GM18507 (cell line): ENCODE measurements at places on chromosomes 4 and X.

GRCh38 chr4:124092541-124092984, 620.0 kb downstream of the ANKRD50 start:
- DNase-seq: no peak

GRCh38 chr4:57504139-57504538, 394.0 kb upstream of the IGFBP7 start:
- no peak for DNase-seq

- no peak for DNase-seq
Observed at GRCh38 chr4:149933883-149934282, 118.2 kb upstream of the IQCM start.

- DNase-seq: no peak
Observed at GRCh38 chrX:74525116-74525515, 89.3 kb downstream of the RLIM start.

DNA sequence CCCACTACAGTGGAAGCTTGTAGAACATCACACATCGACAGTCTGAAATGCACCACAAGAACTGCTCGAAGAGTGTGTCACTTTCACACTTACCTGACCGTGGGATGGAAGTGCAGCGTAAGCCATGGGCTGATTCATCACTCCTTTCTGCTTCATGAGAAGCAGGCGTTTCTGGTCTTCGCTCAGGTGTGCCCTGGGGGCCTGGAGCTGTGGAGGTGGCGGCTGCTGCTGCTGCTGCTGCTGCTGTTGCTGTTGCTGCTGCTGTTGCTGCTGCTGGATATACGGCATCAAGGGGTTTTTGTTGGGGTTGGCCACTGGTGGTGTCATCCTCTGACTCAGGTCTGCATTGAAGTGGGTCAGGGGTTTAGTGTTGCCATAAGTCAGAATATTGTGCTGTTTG, 223.6 kb downstream of the MGST2 start:
- DNase-seq: no peak

DNA sequence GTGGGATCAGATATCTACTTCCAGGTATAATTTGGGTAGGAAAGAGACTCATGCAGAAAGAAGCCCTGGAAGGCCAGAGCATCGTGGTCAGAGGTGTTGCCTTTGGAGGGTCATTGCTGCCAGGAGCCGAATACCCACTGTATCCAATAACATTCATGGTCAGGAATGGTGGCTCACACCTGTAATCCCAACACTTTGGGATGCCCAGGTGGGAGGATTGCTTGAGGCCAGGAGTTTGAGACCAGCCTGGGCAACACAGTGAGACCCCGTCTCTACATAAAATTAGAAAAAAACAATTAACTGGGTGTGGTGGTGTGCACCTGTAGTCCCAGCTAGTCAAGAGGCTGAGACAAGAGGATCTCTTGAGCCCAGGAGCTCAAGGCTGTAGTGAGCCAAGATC, 10.9 kb upstream of the F11 start:
- DNase-seq: no peak

DNA sequence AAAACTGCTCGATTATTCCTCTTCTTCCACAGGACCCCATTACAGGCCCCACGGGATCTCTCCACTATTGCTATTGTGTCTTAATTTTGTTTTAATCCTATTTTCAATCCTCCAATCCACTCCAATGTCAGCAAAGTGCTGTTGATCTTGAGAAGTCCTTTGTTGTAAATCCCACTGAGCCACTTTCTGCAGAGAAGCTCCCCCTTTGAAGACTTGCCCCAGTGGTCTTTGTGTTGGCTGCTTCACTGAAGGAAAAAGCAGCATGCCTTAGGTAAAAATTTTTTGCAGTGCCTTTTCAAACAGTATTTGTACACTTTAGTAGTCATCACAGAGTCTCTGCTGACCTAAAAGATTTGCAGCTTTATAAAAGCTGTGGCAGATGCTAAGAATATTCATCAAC, 252.0 kb upstream of the SLC7A11 start:
- no peak for DNase-seq

DNA sequence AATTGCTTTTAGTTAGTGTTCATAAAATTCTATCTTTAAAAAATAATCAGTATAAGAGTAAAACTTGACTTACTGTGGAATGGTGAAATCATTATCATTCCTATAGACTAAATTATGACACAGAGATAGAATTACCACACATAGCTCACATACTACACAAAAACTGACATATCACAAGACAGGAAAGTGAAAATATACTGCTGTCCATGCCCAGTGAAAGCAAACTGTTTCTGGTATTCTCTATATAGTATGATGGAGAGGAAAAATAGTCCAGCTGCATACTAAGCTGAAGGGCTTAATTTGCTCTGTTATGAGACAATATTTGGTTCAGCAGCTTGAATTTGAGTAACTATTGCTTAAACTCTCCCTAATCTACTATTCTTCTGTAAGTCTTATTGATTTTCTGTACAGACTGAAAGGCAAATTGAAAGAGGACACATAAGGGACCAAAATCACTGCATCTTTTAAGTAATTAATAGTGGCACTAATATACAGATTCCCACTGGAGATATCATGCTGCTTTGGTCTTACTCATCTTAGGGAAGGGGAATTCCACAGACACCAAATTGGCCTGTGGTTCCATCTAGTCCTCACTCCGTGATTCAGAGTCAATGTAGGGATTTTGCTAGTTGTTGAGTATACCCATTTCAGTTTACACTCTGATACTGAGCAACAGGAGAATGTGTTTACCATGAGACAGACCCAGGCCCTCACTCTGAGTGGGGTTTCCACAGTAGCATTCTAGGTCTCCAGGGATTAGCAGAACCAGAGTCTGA, 47.4 kb upstream of the AGA start:
- no peak for DNase-seq

DNA sequence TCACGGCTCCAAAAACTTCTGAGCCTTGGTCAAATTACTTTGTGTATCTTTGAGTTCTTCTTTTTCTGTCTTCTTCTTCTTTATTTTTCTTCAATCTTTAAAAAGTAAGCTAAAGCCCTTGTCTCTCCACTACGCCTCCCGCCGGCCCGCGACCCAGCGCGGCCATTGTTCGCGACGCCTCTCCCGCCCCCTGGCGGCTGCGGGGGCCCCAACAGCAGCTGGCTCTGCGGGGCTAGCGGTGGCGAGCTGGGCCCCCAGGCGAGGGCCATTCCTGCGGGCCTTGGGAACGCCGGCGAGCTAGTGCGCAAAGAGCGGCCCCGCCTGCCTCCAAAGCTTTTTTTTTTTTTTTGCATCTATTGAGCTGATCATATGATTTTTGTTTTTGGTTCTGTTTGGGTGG, 119.1 kb downstream of the TGIF2LX start:
- no peak for DNase-seq

- peak; percentile 52 for DNase-seq
Observed at GRCh38 chr4:42460043-42460442, 62.8 kb downstream of the SHISA3 start.

- DNase-seq: no peak
Observed at GRCh38 chr4:151417164-151417571, 8.2 kb downstream of the FHIP1A start.

DNA sequence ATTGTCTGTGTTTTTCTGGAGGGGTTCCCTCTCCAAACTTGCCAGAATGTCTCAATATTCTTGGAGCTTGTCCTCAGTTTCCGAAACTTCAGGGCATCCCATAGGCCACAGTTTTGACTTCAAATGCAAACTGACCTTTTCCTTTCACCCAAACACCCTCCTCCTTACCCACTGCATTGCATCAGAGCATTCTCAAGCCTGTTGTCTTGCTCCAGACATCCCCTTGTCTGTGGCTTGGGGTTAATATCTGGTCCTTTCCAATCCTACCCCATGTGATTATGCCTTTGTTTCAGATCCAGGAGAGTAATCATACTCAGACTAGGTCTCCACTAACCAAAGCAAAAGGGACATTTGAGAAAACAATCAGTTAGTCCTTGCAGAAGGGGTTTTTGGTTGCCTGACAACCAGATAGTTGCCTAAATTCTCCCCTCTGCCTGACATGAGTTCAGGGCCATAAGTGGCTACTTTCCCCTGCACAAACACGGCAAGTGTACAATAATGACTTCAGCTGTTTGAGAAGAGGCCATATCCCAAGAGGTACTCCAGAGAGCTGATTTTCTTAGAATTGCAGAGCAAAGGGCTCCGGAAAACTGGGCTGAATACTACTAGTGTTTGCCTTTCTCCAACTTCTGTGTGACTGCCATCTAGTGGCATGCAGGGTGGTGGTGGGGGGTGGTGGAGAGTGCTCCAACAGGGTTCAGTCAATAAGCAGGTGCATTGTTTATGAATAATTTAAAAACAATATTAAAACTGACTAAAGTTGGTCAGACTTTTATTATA, 130.2 kb downstream of the CHRDL1 start:
- DNase-seq: no peak

GRCh38 chr4:132527817-132528216, 621.3 kb upstream of the PCDH10 start:
- DNase-seq: no peak

- DNase-seq: no peak
Observed at GRCh38 chr4:140704964-140705363, 51.2 kb downstream of the TBC1D9 start.

DNA sequence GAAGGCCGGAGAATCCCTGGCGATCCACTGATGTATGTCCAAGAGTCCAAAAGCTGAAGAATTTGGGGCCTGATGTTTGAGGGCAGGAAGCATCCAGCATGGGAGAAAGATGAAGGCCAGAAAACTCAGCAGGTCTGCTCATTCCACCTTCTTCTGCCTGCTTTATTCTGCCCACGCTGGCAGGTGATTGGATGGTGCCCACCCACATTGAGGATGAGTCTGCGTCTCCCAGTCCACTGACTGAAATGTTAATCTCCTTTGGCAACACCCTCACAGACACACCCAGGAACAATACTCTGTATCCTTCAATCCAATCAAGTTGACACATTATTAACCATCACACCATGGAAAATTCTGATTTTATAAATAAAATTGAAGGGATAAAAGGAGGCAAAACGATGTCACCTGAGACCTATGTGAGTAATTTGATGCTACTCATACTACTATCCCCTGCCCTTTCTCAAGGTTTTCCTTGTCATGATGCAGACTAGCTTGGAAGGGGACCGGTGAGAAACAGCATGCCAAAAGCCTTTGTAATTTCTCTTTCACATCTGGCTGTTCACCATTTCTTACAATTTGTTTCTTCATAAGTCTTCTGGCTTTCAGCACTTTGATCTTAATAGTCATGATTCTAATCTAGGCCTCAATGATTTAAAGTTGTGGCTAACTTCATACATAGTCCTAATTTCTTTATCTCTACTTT, 9.7 kb upstream of the PYURF start:
- no peak for DNase-seq

DNA sequence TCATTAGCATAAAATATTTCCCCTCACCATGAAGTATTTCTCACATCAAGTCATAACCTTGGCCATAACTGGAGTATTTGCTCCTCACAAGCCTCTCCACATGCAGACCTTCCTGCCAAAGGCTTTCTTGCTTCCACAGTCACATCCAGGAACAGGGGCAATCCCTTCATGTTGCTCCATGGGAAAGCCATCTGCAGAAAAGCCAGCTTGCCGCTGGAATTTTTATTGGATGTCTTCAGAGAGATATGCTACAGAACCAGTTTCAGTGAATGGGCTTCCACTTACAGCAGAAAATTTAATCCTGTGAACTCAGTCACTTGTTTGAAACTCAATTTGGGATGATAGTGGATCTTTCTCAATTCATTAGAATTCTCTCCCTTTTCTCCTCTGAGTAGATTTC, 3.2 kb upstream of the CDKN2AIP start:
- no peak for DNase-seq

- no peak for DNase-seq
Observed at GRCh38 chrX:56758456-56758855, 29.4 kb downstream of the NBDY start.

- DNase-seq: no peak
Observed at GRCh38 chrX:41922431-41923151, 763 bp downstream of the CASK start.

DNA sequence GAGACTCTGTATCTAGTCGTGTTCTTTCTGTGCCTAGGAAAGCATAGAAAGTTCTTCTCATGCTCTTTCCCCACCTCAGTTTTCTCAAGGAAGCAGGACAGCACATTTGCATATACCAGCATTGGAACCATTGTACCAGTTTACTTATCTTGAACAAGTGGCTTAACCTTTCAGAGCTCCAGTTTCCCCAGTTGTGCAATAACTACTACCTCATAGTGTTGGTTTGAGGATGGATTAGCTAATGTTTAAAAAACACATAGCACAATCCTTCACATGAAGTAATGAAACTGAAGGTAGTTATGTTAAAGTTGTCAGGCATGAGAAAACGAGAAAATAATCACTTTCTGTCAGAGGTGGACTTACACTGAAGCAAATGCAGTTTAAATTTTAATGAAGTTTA, 92.2 kb upstream of the H2AZ1 start:
- DNase-seq: no peak

DNA sequence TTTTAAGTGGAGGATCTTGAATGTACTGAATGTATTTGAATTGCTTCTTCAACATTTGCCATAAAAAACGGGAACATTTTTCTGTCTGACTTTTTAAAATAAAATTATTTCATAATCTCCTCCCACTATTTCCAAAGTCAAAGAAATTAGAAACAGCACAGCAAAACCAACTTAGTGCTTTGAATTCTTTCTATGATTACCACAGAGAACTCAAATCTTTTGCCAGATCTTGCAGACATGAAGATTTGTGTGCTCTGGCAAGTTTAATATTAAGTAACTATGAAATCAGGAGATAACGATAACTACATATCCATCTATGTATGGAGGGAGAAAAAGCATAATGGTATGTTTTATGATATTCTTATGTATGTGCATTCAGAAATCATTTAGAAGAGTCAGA, 982.2 kb downstream of the PCDH7 start:
- DNase-seq: no peak

DNA sequence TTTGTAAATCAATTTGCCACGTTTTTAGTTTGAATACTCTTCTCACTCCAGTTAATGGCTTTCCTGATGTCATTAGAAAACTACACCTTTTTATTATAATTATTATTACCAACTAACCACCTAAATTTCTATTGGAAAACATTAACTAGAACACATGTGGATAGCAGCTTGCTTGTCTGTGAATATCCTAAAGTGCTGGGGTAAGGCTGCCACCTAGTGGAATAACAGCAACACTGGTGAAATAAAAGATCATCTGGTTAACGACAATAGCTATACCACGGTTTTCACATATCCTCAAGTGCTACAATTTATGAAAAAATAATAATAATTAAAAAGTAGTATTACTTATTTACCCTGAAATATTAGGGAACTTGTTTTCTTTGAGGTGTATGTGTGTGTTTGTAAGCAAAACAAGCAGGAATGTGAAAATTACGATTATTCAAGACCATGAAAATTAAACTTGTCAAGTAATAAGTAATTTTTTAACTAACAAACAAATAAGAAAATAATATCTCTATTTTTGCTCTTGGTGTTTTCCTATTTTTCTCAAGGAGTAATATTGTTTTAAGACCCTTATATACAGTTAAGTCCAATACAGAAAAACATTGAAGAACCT, 130.1 kb upstream of the TECRL start:
- peak; percentile 18 for DNase-seq

GRCh38 chr4:3036131-3036952, 38.0 kb downstream of the HTT-AS start:
- no peak for DNase-seq

DNA sequence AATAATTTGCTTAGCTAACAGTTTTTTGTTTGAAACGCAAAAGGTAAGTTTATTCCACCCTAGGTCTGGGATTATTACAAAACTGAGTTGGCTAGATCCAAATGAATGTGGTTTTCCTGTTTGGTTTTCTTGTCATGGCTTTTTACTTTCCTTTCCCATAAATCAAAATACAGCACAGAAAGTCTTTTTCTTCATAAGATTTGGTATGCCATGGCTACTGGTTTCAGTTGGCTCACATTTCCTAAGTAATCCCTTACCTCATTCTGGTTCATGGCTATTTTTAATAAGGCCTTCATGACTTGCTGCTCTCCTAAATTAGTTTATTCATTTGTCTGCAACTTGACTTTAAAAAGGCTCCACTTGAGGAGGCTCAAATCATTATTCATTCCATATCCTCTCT, 12.9 kb upstream of the PAK3 start:
- DNase-seq: no peak
